ENCODE measurements at places on chromosomes 6 and 20.
A peak's percentile ranks its signal among the peaks of the same experiment; 100 is the strongest.

GRCh38 chr20:24063100-24063499 is 74.5 kb upstream of the GGTLC1 start:
- DNase-seq: no peak

GRCh38 chr20:5261763-5262162 is 55.0 kb downstream of the PROKR2 start:
- no peak for DNase-seq

GRCh38 chr20:8234580-8234979 is 102.5 kb downstream of the PLCB1 start:
- no peak for DNase-seq

GRCh38 chr20:44018259-44018941 is 103.7 kb downstream of the TOX2 start:
- no peak for DNase-seq

DNA sequence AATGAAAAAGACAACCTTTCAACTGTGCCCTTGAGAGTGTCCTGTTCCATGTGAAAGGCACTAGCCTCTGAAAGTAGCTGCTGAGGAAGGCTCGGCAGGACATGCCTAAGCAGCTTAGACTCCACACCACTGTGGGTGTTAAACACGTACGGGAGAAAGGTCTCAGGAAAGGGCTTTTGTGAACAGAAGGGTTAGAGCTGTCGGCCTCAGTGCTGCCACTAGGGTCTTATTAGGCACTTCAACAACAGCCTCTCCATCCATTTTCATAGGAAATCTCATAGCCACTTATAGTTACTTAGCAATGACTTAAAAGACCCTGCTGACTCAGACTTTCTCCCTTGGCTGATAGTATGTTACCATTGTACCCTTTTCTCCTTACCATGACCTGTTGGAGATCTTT is 662.8 kb downstream of the TBC1D32 start:
- peak; percentile 1 for DNase-seq

- DNase-seq: peak; percentile 57
These were observed 1.0 kb upstream of the TGM6 start for GRCh38 chr20:2379511-2380229.

- DNase-seq: no peak
These were observed 82.2 kb downstream of the ANKRD60 start for GRCh38 chr20:58146081-58146745.

DNA sequence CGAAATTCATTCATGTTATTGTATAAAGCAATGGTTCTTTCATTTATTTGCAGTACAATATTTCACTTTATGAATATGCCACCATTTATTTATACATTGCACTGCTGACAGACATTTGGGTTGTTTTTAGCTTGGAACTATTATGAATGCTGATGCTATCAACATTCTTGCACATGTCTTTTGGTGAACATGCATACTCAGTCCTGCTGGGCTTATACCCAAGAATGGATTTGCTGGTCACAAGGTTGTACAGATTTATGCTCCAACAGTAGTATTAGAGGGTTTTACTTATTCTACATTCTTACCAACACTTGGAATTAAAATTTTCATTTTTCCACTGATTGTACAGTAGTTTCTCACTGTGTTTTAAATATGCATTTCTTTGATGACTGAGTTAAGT is 126.2 kb downstream of the PTPRK start:
- DNase-seq: no peak

DNA sequence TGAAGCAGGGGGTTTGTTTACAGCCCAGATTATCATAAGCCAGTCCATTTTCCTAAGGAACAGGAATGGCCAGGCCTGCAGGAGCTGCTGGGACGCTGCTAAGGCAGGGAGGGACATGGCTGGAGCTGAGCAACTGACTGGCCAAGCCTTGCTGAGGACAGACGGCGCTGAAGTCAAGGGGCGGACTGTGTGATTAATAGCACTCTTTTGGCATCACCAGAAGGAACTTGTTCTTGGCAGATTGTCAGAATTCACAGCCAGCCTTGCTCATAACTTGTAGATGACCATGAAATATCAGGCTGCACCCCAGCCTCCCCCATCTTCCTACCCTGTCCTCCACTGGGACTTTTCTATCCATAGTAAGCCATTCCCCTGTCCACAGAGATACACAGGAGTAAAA is 218.8 kb upstream of the RNF24 start:
- DNase-seq: peak; percentile 45

DNA sequence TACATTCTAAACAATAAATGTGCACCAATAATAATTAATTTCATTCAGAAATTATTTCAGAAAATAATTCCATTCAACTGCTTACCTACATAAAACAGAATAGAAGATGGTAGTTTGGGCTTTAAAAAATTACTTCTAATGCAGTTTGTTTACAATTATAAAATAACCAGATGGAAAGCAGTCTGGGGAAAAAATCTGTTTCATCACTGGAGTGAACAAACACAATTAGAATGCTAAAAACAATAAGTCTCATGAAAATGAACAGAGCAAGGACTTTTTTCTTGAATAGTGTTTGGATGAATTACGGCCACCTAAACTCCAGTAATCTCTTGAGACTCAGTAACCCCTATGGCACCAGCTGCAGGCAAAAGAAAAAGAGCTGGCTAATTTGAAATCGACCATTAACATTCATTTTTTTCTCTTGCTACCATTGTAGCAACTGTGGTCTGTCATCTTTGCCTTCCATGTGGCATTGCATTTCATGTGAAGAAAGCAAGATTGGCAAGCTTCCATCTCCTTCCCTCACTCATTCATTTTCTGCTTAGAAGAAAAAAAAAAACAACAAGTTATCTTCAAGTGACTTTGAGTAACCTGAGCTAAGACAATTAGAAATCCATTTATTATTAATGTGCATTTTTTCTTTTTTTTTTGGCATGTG is 88.4 kb upstream of the CEP85L start:
- DNase-seq: peak; percentile 47

DNA sequence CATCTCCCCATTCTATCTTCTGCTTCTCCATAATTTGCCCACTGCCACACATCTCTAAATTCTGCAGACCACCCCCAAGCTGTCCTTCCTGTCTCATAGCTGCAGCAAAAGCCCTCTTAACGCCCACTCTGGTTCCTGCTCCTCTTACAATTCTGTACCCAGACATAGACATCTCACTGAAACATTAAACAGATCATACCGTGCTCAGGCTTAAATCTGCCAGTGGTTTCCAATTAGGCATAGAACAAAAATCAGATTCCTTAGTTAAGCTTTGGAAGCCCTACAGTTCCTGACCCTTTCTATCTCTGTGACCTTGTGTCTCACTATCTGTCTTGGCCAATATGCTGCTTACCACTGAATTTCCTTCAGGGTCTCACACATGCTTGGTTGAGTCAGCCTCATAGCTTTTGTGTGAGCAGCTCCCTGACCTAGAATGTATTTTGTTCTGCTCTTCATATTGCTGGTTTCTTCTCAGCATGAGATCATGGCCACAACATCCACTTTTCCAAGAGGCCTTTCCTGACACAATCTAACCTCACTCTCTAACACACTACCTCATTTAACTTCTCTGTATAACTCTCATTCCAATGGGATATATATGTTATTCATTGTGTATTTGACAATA is 749.7 kb downstream of the MAFB start:
- DNase-seq: no peak

DNA sequence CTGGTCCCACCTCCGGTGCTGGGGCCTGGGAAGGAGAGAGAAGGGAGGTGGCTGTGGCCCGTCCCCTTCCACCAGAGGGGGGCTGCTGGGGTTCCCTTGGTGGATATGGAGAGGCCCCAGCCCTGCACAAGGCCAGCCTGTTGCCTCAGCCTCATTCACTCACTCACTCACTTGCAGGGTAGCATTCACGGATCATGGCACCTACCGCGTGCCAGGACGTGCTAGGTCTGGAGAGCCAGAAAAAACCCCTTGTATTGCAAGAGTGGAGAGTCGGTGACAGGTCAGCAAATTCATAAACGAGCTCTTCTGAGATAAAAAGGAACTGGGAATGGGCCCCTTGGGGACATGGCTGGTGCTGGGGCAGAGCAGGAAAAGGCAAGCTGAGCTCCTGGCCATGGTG is 6.4 kb upstream of the ZBTB46 start:
- no peak for DNase-seq

- no peak for DNase-seq
These were observed 1096.4 kb upstream of the MAP3K7 start for GRCh38 chr6:91683240-91683639.

- no peak for DNase-seq
These were observed 9.6 kb downstream of the VSX1 start for GRCh38 chr20:25072226-25072811.

DNA sequence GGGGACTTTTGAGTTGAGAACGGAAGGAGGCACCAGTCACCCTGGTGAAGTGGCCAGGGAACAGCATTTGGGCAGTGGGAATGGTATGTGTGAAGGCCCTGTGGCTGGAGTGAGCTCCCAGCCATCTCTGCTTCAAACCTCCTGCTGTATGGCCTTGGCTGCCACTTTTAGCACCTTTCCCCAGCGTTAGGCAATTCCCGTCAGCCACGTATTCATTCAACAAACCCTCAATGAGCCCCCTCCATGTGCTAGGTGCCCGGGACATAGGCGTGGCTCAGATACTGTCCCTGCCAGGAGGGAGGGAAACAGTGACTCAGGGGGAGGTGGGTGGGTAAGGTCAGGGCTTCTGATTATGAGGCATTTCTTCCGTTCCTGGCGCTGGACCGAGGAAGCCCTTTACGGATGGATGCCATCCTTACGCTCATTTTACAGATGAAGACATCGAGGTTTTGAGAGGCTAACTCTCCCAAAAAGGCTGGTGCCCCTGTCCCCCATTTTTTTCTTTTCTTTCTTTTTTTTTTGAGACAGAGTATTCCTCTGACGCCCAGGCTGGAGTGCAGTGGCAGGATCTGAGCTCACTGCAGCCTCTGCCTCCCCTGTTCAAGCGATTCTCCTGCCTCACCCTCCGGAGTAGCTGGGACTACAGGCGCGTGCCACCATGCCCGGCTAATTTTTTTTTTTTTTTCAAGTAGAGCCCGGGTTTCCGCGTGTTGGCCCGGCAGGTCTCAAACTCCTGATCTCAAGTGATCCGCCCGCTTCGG is 37.5 kb downstream of the SRC start:
- DNase-seq: peak; percentile 61

- no peak for DNase-seq
These were observed 44.8 kb upstream of the ENPP1 start for GRCh38 chr6:131762984-131763383.

GRCh38 chr20:24098886-24099285 is 110.3 kb upstream of the GGTLC1 start:
- no peak for DNase-seq

GRCh38 chr6:36110050-36110449 is 20.3 kb upstream of the MAPK13 start:
- no peak for DNase-seq

DNA sequence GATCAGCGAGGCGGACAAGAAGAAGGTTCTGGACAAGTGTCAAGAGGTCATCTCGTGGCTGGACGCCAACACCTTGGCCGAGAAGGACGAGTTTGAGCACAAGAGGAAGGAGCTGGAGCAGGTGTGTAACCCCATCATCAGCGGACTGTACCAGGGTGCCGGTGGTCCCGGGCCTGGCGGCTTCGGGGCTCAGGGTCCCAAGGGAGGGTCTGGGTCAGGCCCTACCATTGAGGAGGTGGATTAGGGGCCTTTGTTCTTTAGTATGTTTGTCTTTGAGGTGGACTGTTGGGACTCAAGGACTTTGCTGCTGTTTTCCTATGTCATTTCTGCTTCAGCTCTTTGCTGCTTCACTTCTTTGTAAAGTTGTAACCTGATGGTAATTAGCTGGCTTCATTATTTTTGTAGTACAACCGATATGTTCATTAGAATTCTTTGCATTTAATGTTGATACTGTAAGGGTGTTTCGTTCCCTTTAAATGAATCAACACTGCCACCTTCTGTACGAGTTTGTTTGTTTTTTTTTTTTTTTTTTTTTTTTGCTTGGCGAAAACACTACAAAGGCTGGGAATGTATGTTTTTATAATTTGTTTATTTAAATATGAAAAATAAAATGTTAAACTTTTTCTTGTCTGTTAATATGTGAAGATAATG is 2.2 kb downstream of the HSPA1B start:
- DNase-seq: peak; percentile 88

GRCh38 chr6:56746767-56747504 is 104.2 kb upstream of the DST start:
- no peak for DNase-seq

- peak; percentile 66 for DNase-seq
These were observed 54.5 kb downstream of the TRMT11 start for GRCh38 chr6:126040826-126041225.

DNA sequence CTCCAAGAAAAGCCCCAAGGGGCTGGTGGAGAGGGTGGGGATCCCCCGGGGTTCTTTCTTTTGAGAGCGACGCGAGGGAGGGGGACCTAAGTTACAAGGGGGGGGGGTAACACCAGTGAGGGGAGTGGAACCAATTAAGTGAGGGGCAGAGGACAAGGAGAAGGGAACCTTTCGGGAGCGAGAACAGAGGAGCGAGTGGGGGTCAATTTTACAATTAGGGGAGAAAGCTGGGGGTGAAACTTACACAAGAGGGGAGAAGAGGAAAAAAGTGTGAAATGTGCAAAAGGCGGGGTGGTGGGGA is 548 bp downstream of the SALL4 start:
- DNase-seq: no peak

- no peak for DNase-seq
These were observed 621.1 kb upstream of the ADGRB3 start for GRCh38 chr6:68013780-68014515.

GRCh38 chr6:23611776-23612381 is 514.1 kb upstream of the NRSN1 start:
- no peak for DNase-seq

DNA sequence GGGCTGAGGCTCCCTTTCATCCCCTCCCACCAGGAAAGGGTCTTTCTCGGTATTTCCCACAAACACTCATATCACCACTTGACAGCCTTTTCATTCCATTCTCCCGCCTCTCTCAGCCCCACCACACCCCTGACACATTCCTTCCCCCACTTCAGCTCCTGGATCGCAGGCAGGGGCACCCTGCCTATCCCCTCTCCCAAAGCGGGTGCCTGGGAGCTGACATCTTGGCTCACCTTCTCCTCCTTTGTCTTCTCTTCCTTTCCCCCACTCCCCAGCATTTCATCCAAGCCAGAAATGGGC is 10.2 kb upstream of the VEGFA start:
- DNase-seq: no peak

GRCh38 chr6:14721103-14721758 is 524.6 kb upstream of the JARID2 start:
- DNase-seq: peak; percentile 83

All from hematopoietic multipotent progenitor cell treated with erythropoietin and hydrocortisone succinate and interleukin-3 and kit ligand, for 4 days (in vitro differentiated cells).